H9 (cell line): ENCODE measurements at places on chromosomes 12 and 14.

DNA sequence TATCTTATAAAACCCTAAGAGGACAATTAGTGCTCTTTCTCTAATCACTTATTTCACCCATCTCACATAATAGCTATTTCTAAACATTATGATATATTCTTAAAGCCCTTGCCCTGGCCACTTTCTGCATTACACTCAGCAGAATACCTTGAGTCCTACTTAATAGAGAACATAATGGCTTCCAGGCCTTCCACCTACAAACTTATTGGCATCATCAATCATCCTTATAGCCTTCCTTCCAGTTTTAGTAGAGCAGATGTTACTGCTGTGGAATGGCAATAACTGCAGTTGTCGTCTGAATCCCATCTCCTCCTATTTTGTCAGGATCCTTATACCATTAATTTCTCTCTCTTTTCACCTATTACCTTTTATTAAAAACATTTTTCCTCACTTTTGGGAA is 1127.4 kb downstream of the LRFN5 start:
- no peak for DNase-seq

- DNase-seq: no peak
Measured at GRCh38 chr12:130677957-130678558, 38.0 kb downstream of the RIMBP2 start.

GRCh38 chr12:101777485-101777884 is 38.2 kb upstream of the SYCP3 start:
- no peak for DNase-seq

GRCh38 chr12:22459838-22460490 is 84.4 kb downstream of the C2CD5 start:
- no peak for DNase-seq

DNA sequence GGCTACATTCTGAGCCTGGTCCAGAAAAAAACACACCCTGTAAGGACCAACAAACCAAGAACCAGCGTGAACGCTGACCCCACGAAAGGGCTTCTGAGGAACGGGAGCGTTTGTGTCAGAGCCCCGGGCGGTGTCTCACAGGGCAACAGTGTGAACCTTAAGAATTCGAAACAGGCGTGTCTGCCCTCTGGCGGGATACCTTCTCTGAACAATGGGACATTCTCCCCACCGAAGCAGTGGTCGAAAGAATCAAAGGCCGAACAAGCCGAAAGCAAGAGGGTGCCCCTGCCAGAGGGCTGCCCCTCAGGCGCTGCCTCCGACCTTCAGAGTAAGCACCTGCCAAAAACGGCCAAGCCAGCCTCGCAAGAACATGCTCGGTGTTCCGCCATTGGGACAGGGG is 7.9 kb downstream of the DACT1 start:
- DNase-seq: no peak

GRCh38 chr14:68975667-68976066 is 3.4 kb downstream of the ACTN1 start:
- no peak for DNase-seq

DNA sequence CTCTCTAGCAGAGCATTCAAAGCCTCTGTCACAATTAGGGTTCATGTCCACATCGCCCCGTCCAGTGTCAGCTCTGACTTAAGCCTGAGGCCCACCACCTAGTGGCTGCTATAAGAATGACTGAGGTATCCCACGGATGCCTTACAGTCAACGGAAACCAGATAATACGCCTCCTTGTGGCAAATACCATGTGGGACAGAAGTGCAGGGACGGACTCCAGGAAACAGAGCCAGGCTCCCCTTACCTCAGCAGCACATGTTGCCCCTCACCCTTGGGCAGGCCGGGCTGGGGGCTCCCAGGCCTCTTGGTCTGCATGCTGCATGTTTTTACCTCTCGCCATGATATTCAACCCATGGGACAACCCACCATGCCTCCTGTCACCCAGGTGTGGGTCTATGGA is 86.3 kb downstream of the VWF start:
- DNase-seq: peak; percentile 95

GRCh38 chr12:121963341-121964018 is 45.1 kb downstream of the CFAP251 start:
- DNase-seq: no peak

- no peak for DNase-seq
Measured at GRCh38 chr12:57332646-57333312, 81.8 kb upstream of the STAC3 start.

DNA sequence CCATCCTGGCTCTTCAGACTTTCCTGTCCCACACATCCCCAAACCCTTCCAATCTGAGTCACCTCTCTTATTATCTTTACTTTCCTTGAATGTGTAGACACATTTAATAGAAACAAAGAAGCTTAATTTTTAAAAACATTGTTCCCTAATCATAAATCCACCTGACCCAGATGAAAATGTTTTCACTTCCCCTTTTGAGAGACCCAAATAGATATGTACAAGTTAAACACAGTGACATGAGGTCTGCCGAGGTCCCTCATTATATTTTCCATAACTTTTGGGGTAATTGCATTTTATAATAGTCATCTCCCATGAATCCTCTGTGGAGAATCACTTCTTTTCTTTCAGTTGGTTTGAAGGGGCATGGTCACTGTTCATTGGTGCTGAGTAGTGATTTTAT is 191.1 kb downstream of the GRIN2B start:
- DNase-seq: no peak

- no peak for DNase-seq
Measured at GRCh38 chr12:126193190-126193589, 1128.0 kb downstream of the AACS start.

- no peak for DNase-seq
Measured at GRCh38 chr12:117966511-117966910, 2.3 kb downstream of the KSR2 start.

GRCh38 chr12:88934163-88934747 is 354.0 kb upstream of the KITLG start:
- DNase-seq: no peak

DNA sequence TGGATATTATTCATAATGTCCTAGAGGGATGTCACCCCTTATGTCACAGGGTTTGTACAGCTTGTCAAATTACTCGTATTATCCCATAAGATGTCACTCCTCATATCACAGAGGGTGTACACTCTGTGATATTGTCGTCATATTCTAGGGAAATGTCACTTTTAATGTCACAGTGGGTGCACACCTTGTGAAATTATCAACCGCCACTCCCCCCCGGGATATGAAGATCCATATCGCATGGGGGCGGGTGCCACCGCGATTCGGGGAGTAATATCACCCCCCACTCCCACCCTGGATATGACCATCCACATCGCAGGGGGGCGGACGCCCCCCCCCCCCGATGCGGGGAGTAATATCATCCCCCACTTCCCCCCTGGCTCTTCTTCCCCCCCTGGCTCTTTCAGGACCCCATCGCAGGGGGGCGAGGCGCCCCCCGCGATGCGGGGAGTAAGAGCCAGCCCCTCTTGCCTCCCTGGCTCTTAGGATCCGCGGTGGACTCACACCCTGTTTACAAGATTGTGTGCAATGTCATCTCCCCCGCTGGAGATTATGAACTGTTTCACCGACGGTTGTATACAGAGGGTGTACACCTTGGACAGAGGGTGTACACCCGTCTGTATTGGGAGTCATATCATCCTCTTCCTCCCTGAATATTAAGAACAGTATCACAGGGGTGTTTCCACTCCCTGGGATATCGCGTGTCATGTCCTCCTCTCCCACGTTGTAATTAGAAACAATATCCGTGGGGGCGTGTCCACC is 92.8 kb downstream of the FRMD6 start:
- DNase-seq: no peak

DNA sequence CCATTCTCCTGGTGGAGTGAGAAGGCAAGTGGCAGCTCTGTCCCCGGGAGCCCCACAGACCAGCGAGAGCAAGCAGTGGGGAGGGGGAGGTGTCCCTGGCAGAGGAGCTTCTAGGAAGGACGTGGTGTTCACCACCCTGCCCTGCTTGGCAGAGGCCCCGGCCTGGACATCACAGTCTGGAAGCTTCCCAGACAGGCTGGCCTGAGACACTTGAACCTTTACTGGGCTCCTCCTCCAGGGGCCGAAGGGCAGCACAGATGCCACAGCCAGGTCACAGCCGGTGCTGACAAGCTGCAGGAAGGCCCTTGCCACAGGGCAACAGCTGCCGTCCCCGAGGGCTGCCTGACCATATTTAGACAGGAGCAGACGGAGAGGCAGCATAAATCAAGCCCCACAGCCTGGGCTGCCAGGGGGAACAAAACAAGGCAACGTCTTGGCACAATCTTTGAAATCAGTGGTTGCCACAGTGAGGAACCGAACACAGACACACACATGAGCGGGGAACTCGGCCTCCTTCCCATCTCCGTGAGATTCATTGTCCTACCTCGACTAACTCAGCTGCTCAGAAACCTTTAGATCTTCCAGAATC is 28.5 kb downstream of the PRIMA1 start:
- no peak for DNase-seq

- peak; percentile 41 for DNase-seq
Measured at GRCh38 chr14:31927348-31927832, 149.7 kb upstream of the ARHGAP5 start.

DNA sequence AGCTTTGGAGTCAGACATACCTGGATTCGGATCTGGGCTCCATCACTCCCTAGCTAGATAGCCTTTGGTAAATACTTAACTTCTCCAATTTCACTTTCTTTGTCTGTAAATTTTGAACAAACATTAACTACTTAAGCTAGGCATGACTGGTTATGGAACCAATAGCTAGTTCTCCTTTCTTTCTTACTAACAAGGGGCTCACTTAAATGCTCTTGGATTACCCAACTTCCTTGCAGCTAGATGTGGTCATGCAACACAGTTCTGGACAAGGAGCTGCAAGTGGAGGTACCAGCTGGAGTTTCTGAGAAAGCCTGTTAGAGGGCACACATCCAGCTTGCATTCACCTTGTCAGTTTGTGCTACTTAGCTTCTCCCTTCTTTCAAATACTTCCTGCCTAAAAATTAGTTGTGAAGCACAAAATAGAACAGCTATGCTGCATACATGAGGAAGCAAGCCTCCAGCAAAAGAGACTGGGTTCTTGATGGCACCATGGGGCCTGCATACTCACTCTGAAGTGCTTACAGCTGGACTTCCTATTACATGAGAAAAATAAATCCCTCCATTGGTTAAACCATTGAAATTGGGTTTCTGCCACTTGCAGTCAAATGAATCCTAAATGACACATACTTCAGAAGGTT is 210.1 kb upstream of the EEA1 start:
- DNase-seq: no peak

DNA sequence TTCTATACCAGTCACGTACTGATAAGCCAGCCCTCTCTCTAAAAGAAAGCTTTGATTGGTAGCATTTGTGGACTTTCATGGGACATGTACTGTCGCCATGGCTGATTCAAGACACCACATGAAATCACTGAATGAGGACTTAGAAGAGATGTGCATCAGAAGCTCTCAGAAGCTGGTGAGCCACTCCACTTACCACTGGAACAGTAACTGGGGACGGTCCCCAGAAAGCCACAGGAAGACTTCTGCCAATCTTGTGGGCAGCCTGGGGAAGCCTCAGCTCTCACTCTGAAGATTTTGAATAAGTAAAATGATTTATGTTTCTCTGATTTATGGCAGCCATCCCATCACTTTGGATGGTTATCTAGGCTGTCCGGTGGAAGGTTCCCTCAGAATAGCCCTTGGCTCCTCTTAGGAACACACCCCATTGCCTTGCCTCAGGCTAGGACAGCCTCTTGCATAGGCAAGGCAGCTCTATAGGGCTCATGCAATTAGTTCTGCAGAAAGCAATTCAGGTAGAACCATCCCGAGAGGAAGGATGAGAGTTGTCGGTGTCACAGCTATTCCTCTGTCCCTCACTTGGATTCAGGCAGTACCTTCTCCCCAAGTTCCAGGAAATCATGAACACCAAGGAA is 9.8 kb downstream of the DHRS1 start:
- no peak for DNase-seq
